ENCODE measurements at places on chromosomes 13 and 19. TPM values are rescaled to one million over a fixed set of nuclear protein-coding genes. Genes with fewer than 3 reads are reported as not detected.

Gene ZNF823
- total RNA-seq = 13.1 TPM

Gene ADAMTSL5
- not detected for total RNA-seq

Gene ATF5
- total RNA-seq = 3.4 TPM

Gene THSD1
- 77.2 TPM for total RNA-seq

Gene POLR2I
- 143 TPM for total RNA-seq

Gene CXCL17
- total RNA-seq = not detected

Gene HSH2D
- not detected for total RNA-seq

Gene POU2F2
- total RNA-seq = 0.22 TPM

Gene PBX4
- not detected for total RNA-seq

Gene ACP7
- total RNA-seq = not detected

Gene PIN1
- 81.1 TPM for total RNA-seq

Gene C19orf73
- 0.40 TPM for total RNA-seq

Gene KCNN1
- total RNA-seq = 0.22 TPM

Gene ZNF728
- total RNA-seq = not detected

Gene ZNF570
- total RNA-seq = 4.4 TPM

Gene ZFP28
- 5.8 TPM for total RNA-seq

Gene DDX39A
- 64.1 TPM for total RNA-seq

Gene CNN1
- total RNA-seq = 0.22 TPM

Gene RRAS
- total RNA-seq = 18.3 TPM

Gene ZNF763
- 0.79 TPM for total RNA-seq

Gene TYROBP
- total RNA-seq = not detected

Gene PROZ
- 0.20 TPM for total RNA-seq

Gene ADM5
- total RNA-seq = 0.22 TPM

Gene KL
- total RNA-seq = under 0.01 TPM

Gene FREM2
- not detected for total RNA-seq

Gene PABPC3
- under 0.01 TPM for total RNA-seq

Gene ZIC5
- under 0.01 TPM for total RNA-seq

Gene SERPINE3
- not detected for total RNA-seq
